ENCODE measurements at places on chromosomes 2 and 18.

DNA sequence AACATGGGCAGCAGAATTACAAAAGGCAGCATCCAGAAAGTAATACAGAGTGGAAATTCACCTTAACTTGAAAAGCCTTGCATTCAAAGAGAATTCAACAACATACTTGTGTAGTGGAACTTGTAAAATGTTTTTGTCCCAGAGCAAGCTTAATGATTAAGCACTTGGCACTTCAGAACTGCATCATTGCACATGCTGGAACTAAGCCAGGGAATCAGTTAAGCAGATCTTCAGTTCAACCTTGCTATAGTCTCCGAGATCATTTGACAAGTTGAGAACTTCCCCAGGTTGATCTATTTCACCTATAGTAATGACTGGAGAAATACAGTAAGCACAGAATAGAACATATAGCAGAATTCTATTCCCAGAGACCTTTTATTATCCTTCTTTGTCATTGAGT lies 1337.2 kb upstream of the NXPH2 start:
- DNase-seq: no peak

GRCh38 chr18:65227970-65228369 lies 522.8 kb upstream of the CDH7 start:
- no peak for DNase-seq

GRCh38 chr2:116585669-116586327 lies 1228.7 kb upstream of the DDX18 start:
- no peak for DNase-seq

DNA sequence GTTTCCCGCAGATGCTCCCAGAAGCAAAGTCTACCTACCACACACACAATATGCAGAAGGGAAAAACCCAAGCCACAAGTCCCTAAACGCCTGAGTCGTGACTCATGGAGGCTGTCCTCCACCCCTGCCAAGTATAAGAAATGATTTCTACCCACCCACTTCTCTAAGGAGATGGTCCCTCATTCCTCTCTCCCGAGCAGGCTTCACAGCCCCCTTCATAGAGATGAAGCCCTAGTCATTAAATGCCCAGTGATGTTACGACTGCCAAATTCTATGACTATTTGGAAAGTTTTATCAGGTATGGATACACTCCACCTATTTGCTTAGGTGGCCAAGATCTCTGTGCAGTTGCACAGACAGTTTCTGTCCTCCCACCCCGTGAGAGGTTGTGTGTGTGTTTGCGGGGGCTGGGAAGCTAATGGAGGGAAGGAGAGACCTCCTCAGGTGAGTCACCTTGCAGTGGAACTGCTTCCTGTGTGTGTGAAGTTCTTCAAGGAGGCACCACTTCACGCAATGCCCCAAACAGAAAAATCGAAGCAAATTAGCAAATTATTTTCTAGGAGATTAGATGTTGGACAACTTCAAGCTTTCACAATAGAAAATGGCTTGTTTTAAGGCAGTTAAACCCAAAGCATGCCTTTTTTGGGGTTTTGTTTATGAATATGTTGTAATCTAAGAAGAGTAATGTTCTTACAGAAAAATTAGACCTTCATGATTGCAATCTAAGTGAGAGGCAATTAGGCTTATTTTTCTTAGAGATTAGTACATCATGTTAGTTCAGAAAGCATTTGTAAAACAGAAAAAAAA lies 175.2 kb downstream of the TGIF1 start:
- no peak for DNase-seq

DNA sequence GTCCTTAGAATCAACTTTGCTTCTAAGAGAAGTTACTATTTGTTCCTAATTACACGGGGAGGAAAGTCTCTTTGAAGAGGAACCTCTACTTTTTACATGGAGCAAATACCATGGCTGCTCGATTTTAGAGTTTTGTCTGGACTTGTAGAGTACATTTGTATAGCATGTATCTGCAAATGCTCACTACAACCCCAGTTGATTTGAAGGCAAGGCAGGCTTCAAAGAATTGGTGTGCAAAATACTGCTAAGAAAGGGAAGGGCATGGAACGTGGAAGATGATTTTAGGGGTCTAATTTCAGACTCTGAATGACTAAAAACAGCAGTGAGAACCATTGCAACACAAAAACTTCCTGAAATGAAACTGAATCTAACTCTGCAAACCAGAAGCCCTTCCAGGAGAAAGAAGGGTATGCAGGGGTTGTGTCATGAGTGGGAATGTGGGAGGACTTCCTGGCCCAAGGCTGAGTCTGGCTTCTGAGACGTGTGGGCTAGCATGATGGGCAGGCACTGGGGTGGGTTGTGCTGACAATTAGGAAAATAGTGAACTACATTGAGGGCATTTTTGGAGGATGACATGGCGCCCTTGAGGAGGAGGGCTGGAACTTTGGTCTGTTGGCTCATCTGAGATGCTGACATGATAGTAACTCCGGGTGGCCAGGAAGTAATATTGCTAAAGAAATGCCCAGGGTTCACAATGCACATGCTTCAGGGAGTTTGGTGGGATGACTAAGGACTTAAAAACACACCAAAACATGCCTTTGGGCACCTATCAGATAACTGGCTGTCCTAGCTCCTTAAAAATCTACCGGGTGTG lies 18.9 kb upstream of the IL1R2 start:
- peak; percentile 30 for DNase-seq

- no peak for DNase-seq
These were observed 423.5 kb upstream of the FANCL start for GRCh38 chr2:58664523-58665151.

- no peak for DNase-seq
These were observed 154.3 kb upstream of the CWC22 start for GRCh38 chr2:180161415-180161814.

DNA sequence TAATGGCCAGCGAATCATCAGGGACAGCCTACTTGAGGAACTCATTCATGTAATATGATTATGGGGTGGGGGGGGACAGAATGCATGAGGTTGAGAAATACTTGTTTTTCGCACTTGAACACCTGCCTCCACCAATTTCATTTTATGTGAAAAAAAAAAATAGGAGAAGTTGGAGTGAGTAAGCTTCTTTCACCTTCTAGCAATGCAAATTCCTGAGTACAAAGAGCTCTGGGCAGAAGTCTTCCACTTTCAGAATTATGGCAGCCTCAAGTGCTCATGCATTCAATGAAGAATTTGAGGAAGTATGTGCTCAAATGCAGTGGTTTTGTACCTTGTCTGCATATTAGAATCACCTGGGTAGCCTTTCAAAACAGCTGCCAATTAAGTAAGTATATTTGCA lies 40.1 kb upstream of the GPD2 start:
- no peak for DNase-seq

- no peak for DNase-seq
These were observed 436.8 kb upstream of the MYT1L start for GRCh38 chr2:2767837-2768236.

- DNase-seq: no peak
These were observed 173.5 kb downstream of the MREG start for GRCh38 chr2:215839816-215840215.

DNA sequence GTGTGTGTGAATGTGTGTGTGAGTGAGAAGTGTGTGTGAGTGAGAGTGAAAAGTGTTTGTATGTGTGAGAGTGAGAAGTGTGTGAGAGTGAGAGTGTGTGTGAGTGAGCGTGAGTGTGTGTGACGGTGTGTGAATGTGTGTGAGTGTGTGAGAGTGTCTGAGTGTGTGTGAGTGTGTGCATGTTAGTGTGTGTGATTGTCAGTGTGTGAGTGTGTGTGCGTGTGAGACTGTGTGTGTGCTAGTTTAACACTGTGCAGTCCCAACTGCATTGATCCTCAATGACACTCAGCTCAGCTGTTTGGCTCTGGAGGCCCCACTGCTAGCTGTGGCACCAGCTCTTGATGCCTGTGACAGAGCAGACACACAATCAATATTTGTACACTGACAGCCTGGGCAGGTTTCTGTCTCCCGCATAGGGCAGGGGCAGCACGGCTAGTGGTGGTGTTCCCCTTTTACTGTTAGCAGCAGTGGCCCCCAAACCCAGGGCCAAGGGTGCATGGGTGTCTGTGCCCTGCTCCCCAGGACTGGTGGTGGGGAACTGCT lies 135.0 kb downstream of the INHBB start:
- DNase-seq: no peak

GRCh38 chr18:45175511-45175910 lies 439.8 kb upstream of the SLC14A2 start:
- no peak for DNase-seq

DNA sequence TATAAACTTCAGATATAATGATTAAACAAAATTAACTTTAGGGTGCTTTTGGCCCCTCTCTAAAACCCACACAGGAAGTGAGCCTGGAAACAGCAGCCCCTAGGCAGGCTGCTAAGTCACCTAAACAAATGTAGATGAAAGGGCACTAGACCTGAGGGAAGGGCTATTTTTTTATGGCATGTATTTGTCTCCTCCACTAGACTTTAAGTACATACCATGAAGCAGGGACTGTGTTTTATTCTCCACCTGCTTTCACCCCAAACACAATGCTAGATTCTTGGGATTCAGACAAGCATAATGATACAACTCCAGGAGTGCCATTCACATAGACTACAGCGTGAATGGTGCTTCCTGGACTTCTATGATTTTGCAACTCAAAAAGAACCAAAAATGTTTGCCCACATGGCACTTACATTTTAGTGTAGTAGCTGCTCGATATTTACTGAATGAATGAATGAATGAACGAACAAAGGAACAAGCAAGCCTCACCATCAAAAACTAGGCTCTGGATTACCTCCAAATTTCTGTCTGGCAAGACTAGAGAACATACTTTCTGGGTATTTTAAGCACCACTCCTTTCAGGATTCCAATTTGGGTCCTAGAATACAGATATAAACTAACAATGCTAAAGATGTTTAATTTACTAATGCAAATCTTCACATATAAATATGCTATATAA lies 10.1 kb downstream of the ATAD2B start:
- DNase-seq: no peak

GRCh38 chr18:35778850-35779627 lies 193.4 kb upstream of the RMP24 start:
- no peak for DNase-seq

GRCh38 chr2:177832611-177833433 lies 239.8 kb downstream of the PDE11A start:
- no peak for DNase-seq

- DNase-seq: no peak
These were observed 211.0 kb downstream of the HAUS1 start for GRCh38 chr18:46315161-46315560.

DNA sequence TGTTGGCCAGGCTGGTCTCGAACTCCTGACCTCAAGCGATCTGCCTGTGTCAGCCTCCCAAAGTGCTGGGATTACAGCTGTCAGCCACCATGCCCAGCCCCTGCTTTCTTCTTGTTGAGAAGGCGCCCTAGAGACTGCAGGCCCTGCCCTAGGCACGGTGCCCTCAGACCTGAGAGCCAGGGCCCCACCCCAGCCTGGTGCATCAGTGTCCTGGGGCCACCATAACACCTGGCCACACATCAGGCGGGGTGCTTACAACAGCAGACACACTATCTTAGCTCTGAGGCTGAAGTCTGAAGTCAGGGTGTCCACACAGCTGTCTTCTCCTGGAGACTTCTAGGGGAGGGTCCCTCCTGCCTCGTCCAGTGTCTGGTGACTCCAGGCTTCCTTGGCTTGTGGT lies 120.6 kb downstream of the NDUFA10 start:
- DNase-seq: no peak
